ENCODE measurements at places on chromosomes 3 and 15. TPM values are rescaled to one million over a fixed set of nuclear protein-coding genes. Genes with fewer than 3 reads are reported as not detected.

The GP9 gene
- total RNA-seq = 0.86 TPM

The ZNF80 gene
- total RNA-seq = 0.48 TPM

The CCRL2 gene
- 3.8 TPM for total RNA-seq

The ADCY5 gene
- not detected for total RNA-seq

The CCDC33 gene
- not detected for total RNA-seq

GRCh38 chr3:80586338-80586737, 818.5 kb upstream of the ROBO1 start:
- no peaks in the 10 kb centered on the region for H3K4me1 ChIP-seq
- no peaks in the 10 kb centered on the region for H3K27me3 ChIP-seq
- no peak overlapping the region for H3K4me3 ChIP-seq
- no peak overlapping the region for H3K27ac ChIP-seq
- no peak for DNase-seq

- no peaks in the 10 kb centered on the region for H3K27me3 ChIP-seq
- H3K4me3 ChIP-seq = no peak overlapping the region
- H3K4me1 ChIP-seq = no peaks in the 10 kb centered on the region
Measured at GRCh38 chr3:164524201-164524600, 554.1 kb downstream of the SI start.

DNA sequence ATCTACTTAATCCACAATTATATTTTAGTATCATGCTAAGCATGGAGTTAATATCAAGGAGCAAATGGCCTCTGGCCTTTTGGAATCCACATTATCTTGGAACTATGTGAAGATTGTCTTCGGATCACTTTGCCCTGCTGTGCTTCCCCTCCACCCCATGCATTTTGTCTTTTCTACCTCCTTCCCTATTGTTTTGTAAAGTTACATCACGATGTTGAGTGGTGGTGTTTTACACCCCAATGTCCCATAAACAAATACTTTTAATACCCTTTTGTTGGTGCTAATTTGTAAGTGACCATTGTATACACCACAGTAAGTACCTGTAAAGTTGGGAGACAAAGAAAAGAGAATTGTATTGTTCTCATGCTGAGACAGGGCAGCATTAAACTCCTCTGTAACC, 258.4 kb upstream of the ZNF717 start:
- no peaks in the 10 kb centered on the region for H3K27me3 ChIP-seq
- H3K36me3 ChIP-seq = no peaks in the 10 kb centered on the region
- no peaks in the 10 kb centered on the region for H3K4me1 ChIP-seq
- H3K27ac ChIP-seq = no peak overlapping the region
- DNase-seq = no peak

- H3K27me3 ChIP-seq = no peaks in the 10 kb centered on the region
- no peak overlapping the region for H3K27ac ChIP-seq
- no peak for DNase-seq
- no peaks in the 10 kb centered on the region for H3K36me3 ChIP-seq
- H3K4me1 ChIP-seq = no peaks in the 10 kb centered on the region
Measured at GRCh38 chr3:48411041-48411588, 18.8 kb downstream of the PLXNB1 start.

GRCh38 chr15:60644903-60645302, 166.0 kb upstream of the ICE2 start:
- no peaks in the 10 kb centered on the region for H3K27me3 ChIP-seq
- DNase-seq = no peak
- H3K27ac ChIP-seq = no peak overlapping the region
- H3K36me3 ChIP-seq = no peaks in the 10 kb centered on the region
- H3K4me3 ChIP-seq = no peak overlapping the region

- no peaks in the 10 kb centered on the region for H3K36me3 ChIP-seq
- DNase-seq = no peak
- H3K4me1 ChIP-seq = no peaks in the 10 kb centered on the region
- H3K4me3 ChIP-seq = no peak overlapping the region
Measured at GRCh38 chr15:33671456-33671855, 296.8 kb upstream of the CHRM5 start.

- H3K27me3 ChIP-seq = no peaks in the 10 kb centered on the region
- H3K4me1 ChIP-seq = no peaks in the 10 kb centered on the region
- H3K36me3 ChIP-seq = no peaks in the 10 kb centered on the region
- no peak overlapping the region for H3K27ac ChIP-seq
- DNase-seq = no peak
- no peak overlapping the region for H3K4me3 ChIP-seq
Measured at GRCh38 chr15:58564981-58565380, 133.2 kb downstream of the LIPC start.

Data from natural killer cell (primary cell).